ENCODE measurements at places on chromosomes 16 and 17. TPM values are rescaled to one million over a fixed set of nuclear protein-coding genes. Genes with fewer than 3 reads are reported as not detected.

CHD9NB gene
- 1.5 TPM for total RNA-seq

CCDC78 gene
- total RNA-seq: 1.0 TPM

MT1F gene
- total RNA-seq: 0.53 TPM

SOST gene
- total RNA-seq: not detected

TOX3 gene
- total RNA-seq: 0.27 TPM

BLTP2 gene
- 213 TPM for total RNA-seq

NPW gene
- 0.13 TPM for total RNA-seq

TP53TG3B gene
- not detected for total RNA-seq

GLP2R gene
- total RNA-seq: not detected

CEMP1 gene
- not detected for total RNA-seq

TNFRSF17 gene
- total RNA-seq: not detected

PRDM7 gene
- total RNA-seq: not detected

TBX21 gene
- not detected for total RNA-seq

CA4 gene
- not detected for total RNA-seq

NXN gene
- 33.6 TPM for total RNA-seq
